Stimulated activated CD4-positive, alpha-beta T cell treated with anti-CD3 and anti-CD28 coated beads, Interleukin-15, amount 100 ng/mL, for 1 hour (primary cell): ENCODE measurements at places on chromosomes 12 and 14.

DNA sequence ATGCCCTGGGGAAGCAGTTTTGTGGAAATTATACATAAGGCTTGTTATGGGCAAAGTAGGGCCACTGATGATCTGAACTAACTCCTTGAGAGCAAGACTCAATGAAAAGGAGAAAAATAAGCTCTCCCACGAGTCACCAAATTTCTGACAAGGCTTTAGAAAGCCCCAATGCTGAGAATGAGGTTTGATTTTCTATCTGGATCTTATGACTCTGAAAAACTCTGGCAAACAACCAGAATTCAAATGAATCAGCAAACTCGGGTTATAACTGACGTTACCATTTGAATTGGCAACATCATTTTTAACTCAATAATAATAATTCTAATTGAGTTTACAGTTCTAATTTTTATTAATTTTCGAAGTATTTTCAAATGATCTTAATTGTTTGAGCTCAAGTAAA, 79.1 kb downstream of the KCNK10 start:
- DNase-seq: no peak

GRCh38 chr14:49512147-49512551, 74.0 kb downstream of the RPS29 start:
- no peak for DNase-seq

DNA sequence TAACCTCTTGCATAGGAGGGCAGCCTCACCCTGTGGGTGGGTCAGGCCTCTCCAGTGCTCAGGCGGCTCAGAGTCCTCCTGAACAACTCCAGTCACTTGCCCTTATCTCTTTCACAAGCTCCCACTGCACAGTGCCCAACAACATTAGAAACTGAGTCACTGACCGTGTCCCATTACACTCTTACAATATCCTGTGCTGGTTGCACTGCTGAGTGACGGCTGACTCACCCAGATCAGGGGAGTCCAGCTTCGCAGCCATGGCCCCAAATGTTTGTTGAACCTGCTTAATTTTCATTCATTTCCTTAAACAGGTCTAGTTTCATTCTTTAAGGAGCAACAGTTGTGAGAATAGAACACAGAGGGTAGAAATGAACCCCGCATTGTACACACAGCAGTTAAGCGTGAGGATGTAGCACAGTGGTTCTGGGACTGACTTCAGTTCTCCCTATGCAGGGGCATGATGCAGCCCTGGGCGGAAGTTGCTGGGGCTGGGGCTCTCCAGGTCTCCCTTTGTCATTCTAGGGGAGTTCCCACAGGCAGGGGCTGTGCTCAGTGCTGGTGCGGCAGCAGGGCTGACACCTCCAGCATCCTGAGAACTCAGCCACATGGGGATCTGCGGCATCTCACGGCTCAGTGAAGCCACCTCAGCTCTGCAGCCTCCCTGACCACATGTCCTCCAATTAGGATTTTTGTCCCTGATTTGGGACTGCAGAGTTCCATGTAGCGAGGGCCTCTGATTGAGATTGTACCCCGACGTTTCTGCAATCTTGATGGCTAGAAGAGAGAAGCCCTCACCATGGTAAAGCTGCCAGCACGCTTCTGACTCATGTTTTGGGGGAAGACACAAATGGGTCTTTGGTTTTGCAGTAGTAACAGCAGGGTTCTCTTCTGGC, 16.1 kb downstream of the GPR68 start:
- DNase-seq: peak; percentile 75

GRCh38 chr12:106696681-106697417, 77.6 kb upstream of the RIC8B start:
- DNase-seq: no peak

GRCh38 chr12:122031342-122032216, 9.9 kb downstream of the BCL7A start:
- no peak for DNase-seq

GRCh38 chr14:58353516-58354299, 42.0 kb upstream of the TOMM20L start:
- DNase-seq: no peak

DNA sequence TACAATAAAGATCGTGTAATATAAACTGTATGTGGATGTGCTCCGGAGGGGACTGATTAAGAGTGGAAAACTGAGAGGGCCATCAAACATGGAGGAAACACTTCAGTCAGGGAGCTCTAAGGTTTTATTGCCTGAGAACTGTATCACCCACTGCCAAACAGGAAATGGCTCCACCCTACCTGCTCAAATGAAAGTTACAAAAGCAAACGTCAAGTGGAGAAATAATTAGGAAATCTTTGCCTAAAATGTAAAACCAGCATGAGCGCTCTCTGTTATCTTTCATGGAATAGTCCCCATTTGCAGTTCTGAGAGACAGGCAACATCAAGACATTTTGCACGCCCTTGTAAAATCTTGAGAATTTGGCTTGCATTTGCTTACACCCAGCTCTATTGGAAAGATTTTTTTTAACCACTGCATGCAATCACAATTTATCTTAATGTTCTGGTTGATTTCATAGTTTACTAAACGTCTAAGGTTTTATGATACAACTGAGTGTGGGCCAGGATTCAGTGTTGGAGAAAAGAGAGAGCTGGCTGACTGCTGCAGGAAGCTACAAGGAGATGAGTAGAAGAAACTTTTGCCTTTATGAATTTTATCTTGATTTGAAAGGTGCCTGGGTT, 344.0 kb upstream of the PRICKLE1 start:
- no peak for DNase-seq
